ENCODE measurements at places on chromosomes 12 and 14.

- DNase-seq: peak; percentile 86
Observed at GRCh38 chr14:74257078-74257940, 18.1 kb downstream of the VSX2 start.

GRCh38 chr14:104975481-104976197, 2.5 kb downstream of the AHNAK2 start:
- no peak for DNase-seq

- DNase-seq: no peak
Observed at GRCh38 chr14:65377576-65377975, 35.0 kb upstream of the FUT8 start.

DNA sequence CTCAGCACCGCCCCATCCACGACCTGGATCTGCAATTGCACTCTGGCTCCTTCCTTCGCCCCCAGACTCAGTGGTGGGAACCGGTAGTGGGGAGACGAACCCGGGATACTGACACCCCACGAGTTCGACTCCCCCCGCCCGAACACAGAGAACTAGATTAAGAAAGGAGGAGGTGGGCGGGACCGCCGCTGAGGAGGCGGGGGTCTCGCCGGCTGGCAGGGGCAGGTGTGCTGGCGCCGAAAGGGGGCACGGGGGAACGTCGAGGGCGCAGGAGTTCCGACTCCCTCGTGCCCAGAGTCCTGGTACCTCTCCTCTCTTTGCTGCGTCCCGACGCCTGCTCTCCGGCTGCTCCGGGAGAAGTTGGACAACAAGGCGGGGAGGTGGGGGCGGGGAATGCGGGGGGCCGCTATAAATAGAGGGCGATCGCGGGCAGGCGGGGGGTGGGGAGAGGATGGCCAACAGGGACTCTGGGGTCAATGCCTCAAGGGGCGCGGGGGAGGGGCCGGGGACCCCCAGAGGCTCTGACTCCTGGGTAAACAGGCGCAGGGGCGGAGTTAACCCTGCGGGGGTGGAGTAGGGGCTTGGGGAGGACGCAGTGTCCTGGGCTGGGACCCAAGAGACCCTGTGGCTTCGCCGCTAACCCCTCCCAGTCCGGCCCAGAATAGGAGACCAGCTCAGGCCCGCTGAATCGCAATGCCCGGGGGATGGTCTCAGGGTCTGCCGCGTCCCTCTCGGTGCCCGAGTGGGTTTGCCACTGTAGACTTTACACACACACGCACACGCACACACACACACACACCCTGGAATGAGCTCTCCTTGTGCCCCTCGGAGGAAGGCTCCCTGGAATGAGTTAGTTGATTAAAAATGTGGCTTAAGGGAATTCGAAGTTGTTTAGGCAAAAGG, 761 bp upstream of the NDRG2 start:
- DNase-seq: peak; percentile 10

GRCh38 chr12:131511391-131511802, 199.5 kb upstream of the SFSWAP start:
- DNase-seq: peak; percentile 82

GRCh38 chr14:73492670-73493069, 1.9 kb downstream of the RIOX1 start:
- no peak for DNase-seq

- no peak for DNase-seq
Observed at GRCh38 chr12:6786416-6787094, 2.8 kb upstream of the CD4 start.

DNA sequence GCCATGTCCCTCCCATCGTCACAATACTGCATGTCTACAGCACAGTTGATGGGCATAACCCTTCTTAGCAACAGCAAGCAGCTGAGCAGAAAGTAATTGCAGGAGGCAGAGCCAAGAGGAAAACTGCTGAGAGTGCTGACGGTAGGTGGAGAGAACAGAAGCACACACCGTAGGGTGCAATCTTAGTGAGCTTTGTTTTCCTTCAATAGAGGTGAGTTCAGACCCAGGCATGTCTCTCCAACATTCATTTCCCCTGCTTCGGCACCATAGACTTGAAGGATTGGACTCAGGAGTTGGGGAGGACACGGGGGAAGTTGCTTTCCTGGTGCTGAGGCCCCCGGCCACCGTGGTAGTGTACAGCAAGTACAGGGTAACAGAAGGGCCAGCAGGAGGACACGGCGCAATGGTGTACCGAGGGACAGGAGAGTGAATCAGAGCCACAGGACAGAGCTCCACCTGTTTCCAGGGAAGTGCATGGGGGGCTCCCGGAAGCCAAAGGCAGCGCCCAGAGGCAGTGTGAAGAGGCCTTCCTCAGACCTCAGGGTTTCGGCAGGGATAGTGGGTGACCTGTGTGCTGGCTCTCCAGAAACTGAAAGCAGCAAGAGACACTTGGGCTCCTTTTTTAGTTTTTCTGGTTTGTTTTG, 36.3 kb upstream of the SINHCAF start:
- no peak for DNase-seq

DNA sequence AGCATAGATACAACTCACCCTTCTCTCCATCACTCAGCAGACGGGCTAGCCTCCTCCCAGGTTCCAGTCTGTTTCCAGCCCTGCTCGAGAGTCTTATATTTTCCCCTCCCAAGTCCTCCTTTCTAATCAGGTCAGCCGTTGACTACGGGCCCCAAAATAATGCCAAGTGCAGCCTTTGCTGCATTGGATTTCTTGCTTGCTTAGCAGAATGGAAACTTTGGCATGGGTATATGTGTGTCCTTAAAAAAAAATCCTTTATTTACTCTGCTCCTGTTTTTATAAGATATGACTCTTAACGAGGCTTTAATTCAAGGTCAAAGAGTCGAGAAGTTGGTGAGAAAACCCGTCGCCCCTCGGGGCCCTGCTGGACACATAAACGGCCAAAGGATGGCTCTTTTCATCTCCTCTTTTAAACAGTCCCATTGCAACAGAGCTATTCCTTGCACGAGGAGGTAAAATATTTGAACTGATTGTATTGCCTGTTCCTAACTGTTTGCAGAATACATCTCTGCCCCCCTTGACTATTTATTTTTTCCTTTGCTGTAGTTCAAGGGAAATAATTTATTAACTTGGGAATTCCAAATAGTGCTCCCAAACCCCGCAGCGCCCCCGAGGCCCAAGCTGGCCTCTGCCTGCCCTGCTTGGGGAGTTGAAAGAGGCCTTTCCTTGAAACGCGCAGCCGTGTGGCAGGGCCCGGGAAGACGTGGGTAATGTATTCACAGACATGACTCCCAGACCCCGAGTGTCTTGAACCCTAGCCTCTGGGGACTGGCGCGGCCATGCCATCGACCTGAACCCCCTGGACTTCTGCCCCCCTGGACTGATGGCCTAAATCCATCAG, 156.5 kb upstream of the MYL2 start:
- DNase-seq: no peak

- peak; percentile 63 for DNase-seq
Observed at GRCh38 chr12:110012137-110012536, 12.9 kb downstream of the ANKRD13A start.

GRCh38 chr14:56278383-56278782, 160.2 kb downstream of the PELI2 start:
- no peak for DNase-seq

DNA sequence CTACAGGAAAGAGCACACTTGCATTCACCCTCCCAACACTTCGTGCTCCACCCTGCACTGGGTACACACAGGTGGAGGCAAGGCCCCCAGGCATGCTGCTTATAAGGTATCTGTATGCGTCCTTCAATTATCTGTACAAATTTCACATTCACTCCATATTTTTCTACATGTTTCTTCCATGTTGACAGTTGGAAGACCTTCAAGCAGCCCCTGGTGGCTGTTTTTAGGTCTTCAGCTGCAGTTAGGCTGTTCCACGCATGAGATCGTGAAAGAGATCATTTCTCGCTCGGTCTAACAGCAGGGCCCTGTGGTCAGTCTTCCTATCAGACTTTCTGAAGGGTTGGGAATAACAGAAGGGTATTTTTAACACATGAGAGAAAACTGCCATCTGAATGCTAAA, 47.1 kb downstream of the PLXNC1 start:
- no peak for DNase-seq

DNA sequence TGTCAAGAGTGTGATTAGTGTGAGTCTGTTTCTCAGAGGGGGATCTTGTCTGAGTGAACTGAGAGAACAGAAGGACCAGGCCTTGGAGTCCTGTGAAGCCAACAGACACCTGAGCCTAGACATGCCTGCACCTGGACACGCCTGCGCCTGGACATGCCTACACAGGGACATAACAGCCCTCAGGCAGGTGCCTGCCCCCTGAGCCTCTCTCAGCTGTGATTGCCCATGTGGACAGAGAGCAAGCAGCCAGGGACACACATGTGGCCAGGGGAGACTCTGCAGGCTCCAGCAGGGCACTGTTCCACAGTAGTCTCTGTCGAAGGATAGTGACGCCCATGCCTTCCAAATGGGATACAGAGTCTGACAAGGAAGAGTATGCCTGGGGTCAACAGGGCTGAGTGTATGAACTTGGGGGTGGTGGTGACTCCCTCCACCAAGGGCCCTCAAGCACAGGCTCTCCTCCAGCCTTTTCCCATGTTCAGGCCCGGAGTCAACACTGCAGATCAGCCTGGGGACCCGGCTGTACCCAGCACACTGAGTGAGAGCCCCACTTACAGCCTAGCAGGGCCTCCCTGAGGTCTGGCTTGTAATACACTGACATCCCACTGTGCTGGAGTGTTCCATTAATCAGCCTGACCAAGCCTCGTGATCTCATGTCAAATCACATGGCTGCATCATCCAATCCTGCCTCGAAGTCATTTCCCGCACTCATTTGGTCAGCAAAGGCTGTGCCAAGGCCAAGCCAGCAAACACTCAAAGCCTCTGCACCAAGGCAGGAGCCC, 173.0 kb downstream of the CALM1 start:
- DNase-seq: no peak

GRCh38 chr12:47370421-47370820, 290.7 kb upstream of the AMIGO2 start:
- DNase-seq: no peak

DNA sequence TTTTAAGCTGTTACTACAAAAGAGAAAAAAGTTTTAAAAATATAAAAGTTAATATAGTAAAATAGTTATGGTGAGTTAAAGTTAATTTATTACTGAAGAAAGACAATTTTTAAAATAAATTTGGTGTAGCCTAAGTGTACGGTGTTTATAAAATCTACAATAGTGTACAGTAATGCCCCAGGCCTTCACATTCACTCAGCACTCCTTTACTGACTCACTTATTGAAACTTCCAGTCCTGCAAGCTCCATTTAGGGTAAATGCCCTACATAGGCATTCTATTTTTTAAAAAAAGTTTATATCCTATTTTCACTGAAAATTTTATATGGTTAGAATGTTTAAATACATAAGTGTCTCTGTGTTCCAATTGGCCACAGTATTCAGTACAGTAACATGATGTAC, 769.5 kb upstream of the NOVA1 start:
- no peak for DNase-seq

Data from germinal center (tissue), 1 donor.